ENCODE measurements at places on chromosomes 4 and X. TPM values are rescaled to one million over a fixed set of nuclear protein-coding genes. Genes with fewer than 3 reads are reported as not detected.
A peak's percentile ranks its signal among the peaks of the same experiment; 100 is the strongest.

DNA sequence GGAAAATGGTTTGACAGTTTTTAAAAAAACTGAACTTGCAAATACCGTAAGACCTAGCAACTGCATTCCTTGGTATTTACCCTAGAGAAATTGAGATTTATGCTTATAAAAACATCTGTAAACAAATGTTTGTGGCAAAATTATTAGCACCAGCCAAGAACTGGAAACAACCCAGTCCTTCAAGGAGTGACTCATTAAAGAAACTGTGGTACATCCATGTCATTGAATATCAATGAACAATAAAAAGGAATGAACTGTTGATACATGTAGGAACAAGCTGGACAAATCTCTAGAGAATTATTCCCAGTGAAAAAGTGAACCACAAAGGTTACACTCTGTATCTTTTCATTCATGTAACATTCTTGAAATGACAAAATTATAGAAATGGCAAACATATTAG lies 240.2 kb upstream of the ADAMTS3 start:
- no peak for DNase-seq

DNA sequence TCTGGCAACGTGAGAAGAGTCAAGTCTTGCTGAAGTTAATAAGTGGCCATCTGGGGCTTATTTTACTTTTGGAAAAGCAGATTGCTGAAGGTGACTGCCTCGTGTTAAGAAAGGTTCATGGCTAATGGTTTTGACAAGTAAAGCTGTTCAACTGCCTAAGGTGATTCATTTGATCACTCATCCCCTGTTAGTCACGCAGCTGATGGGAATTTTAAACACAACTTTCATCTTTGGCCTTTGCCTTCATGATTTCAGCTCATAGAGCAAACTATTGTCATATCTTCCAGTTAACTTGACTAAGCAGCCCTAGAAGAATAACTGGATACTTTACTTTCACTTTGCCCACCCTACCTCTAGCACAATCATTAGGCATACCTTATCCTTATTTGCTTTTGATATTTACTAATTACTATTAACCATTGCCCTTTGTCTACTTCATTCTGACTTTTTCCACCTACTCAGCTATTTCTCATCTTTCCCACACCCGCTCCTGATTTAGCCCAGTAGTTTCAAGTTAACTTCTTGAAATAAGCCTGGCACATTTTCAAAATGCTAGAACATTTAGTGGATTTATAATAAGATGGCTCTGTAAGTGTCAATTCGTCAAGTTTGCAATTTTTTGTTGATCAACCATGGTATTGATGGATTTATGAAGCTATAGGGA lies 170.6 kb upstream of the S100G start:
- DNase-seq = no peak

DNA sequence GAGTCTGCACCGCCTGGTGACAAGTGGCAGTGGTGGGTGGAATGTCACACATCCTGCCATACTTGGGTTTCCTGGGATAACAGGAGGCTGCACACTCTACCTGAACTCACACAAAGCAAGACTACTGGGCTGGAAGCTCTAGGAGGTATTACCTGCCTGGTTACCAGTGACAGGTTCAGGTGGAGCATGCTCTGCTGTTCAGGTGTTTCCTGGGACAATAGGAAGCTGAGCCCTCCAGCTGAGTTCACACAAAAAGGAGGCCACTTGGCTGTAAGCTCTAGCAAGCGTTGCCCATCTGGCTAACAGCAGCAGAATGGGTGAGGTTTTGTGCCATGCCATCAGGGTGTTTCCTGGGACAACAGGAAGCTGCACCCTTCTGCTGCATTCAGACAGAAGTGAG lies 17.4 kb upstream of the UGT2B7 start:
- no peak for DNase-seq

DNA sequence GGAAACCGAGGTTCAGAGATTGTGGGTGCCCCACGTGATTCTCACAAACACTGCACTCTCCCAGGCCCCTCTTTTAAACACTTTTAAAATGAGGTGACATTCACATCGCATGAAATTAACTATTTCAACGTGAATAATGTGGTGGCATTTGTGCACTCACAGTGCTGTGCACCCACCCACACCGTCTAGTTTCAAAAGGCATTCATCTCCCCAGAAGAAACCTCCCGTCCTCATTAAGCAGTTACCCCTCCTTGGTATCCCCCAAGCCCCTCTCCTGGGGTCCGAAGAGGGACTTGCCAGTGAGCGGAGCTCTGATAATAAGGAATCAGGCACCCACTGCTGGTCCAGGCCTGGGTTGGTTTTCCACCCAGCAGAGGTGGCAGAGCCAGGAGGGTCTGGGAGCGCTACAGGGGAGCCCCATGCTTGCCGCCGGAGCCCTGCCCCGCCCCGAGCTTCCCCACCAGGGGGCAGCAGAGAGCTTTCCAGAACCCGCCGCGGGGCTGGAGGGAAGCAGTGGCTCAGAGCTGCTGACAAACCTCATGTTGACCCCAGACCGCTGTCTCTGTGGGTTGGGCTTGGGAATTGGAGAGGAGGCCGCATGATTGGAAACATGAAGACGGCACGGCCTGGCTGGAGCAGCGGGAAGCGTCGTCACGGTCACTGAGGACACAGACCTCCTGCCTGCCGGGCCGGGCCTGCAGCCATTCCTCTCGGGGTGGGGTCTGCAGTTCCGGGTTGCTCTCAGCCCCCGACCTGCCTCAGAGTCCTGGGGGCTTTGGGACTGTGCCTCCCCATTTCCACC lies 27.5 kb upstream of the HTRA3 start:
- DNase-seq = peak; percentile 75

DNA sequence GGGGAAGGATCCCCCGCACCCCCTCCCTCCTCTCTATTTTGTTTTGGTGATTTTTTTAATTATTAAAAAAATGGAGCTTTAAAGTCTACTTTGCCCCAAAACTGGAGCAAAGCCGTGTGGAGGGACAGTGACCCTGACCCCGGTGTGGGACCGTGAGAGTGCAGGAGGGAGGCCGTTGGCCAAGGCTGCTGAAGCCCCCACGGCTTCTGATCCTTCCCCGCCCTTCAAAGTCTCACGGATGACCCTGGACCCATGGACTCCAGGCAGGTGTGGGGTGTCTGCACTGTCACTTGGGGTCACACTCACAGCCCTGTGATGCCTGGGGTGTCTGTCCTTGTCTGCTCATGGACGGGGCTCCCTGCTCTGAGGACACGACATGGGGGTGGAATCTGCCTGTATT lies 133.3 kb downstream of the CPZ start:
- DNase-seq = no peak

AFF2 gene
- total RNA-seq = 139 TPM

DNA sequence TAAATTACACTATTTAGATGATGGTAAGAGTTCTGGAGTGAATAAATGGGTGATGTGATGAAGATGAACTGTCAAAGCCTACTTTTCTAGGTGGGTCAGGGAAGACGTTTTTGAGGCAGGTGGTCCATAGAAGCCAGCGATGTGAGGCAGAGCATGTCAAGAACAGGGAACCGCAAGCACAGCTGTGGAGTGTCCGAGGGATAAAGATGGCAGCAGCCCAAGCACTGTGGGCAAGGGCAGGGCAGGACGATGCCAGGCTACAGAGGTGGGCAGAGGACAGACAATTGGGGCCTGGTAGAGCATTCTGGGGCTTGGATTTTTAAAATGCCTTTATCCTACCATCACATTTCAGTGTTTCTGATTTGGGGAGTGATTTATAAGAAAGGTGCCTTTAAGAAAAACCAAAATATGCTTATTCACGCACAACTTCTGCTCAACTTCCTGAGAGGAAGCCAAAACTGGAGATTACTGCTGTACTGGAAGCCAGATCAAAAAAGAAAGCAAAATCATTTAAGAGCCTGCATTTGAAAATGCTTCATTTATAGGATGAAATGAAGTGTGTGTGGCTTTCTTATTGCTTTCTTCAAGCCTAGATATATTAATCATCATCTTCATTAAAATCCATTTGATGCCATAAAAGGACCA lies 119.0 kb upstream of the WDR17 start:
- no peak for DNase-seq

GRCh38 chrX:42442745-42443144 lies 335.2 kb downstream of the PPP1R2C start:
- no peak for DNase-seq

DNA sequence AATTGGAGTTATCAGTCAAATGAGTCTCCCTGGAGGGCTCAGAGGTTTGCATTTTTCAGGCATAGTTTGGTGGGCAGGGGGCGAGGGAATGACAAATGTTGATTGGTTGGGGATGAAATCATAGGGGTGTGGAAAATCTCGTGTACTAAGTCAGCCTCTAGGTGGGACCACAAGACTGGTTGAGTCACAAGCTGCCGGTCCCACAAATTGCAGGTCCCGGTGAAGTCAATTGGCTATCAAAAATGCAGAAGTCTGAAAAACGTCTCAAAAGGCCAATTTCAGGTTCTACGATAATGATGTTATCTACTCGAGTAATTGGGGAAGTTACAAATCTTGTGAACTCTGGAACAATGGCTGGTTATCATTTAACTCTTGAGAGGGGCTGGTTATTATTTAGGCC lies 98.8 kb upstream of the DHX15 start:
- DNase-seq = no peak

DNA sequence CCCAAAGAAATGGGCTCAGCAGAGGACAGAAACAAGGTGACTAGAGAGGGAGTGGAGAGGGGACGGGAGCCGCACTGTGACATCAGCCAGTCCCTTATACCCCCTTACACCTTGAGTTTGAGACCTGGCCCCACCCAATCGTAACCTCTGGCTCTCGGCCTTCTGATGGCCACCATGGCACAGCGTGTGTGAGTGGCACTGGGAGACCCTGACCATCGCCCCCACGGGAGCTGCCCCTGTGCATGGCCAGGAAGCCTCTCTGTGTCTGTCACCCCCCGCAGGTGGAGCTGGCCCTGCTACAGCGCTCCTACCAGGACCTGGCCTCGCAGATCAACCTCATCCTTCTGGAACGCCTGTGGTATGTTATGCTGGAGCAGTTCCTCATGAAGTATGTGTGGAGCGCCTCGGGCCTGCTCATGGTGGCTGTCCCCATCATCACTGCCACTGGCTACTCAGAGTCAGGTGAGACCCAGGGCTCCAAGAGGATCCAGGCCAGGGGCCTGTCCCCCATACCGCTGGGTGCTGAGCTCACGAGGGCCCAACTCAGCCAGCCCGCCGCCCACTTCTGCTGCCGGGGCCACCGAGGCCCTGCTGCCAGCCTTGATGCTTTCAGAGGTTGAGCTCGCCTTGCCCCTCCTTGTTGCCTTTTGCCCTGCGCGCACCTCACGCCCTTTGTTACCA lies 4.4 kb downstream of the ABCD1 start:
- DNase-seq = no peak

CENPE gene
- total RNA-seq = 9.9 TPM

CITED1 gene
- total RNA-seq = 3.9 TPM

DNA sequence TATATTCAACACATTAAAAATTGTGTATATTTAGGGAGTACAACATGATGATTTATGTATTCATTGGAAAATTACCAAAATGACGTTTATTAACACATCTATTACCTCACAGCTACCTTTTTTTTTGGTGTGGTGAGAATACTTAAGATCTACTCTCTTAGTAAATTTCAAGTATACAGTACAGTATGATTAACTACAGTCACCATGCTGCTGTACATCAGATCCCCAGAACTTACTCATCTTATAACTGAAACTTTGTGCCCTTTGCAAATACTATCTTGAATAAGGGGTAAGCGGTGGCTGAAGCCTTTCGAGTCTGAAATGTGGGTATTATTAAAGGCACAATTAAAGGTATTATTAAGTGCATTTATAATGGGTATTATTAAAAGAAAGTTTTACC lies 976 bp downstream of the PHKA1 start:
- DNase-seq = no peak

DNA sequence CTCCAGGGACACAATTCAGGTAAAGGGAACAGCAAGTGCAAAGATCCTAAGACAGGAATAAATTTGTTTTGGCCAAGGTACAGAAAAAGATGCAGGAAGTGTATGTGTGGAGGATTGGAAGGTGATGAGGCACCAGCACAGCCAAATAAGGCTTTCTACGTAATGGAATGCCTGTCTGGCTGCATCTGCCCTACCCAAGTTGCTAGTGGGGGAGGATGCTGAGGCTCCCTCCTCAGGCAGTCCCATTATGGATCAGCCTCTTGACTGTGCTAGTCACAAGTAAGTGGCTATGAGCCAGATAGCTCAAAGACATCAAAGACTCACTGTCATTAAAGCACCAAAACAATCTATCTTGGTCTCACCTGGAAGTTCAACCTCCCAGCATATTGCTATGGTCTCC lies 300.9 kb upstream of the FAT4 start:
- no peak for DNase-seq

AADAT gene
- total RNA-seq = 20.1 TPM

GRCh38 chr4:94814237-94814636 lies 56.5 kb downstream of the BMPR1B start:
- no peak for DNase-seq

GABRG1 gene
- total RNA-seq = 22.3 TPM

DNA sequence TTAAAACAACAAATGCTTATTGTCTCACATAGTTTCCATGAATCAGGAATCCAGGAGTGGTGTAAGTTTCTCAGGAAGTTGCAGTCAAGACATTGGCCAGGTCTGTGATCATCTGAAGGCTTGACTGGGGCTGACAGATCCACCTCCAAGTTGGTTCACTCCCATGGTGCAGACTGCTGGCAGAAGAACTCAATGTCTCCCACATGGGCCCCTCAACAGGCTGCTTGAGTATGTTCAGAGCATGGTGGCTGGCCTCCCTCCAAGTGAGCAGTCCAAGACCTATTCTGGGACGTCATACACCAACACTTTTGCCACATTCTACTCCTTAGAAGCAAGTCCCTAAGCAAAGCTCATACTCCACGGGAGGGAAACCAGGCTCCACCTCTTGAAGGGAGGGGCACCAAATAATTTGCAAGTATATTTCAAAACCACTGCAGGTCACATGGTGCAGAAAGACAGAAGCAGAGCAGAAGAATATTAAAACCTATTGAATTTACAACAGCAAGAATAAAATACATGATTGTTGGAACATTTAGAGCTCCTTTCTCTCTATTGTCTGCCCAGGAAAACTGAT lies 35.3 kb downstream of the LGI2 start:
- DNase-seq = no peak

ESX1 gene
- not detected for total RNA-seq

DNA sequence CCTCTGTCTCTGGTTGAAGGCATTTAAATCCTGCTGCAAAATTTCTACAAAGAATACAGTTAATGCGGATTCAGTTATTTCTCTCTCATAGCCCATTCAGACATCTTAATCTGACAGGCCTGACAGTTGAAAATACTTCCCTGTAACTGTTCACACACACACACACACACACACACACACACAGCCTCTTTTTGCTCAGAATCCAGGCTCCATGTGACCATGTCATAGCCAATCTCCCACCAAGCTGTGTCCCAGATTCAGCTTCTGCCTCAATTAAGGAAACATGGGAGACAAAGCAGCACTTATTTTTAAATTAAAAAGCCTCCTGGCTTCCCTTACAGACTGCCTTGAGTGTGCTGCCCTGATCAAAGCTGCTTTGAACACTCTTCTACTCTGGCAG lies 49.3 kb upstream of the EFHC2 start:
- peak; percentile 1 for DNase-seq
